ENCODE measurements at places on chromosomes 13 and 19. TPM values are rescaled to one million over a fixed set of nuclear protein-coding genes. Genes with fewer than 3 reads are reported as not detected.

DNA sequence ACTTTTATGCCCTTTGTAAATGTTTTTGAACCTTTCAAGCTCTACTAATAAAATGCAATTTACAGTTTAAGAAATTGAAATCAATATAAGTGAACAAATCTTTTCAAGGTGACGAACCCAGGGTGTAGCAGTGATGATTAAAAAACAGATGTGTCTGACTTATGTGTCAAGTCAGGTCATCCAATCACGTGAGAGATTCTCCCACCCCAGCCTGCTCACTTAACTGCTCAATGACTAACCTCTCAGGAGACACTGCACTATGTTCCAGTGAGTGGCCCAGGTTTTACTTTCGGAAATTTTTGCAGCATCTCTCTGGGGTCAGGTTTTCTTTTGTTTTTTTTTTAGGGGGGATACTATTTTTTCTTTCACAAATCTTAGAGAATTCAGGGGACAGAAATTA is 60.7 kb downstream of the ZNF429 start:
- no peak for DNase-seq

Gene SPHK2
- total RNA-seq: 137 TPM

- no peak for DNase-seq
Observed at GRCh38 chr13:46749951-46750350, 47.0 kb downstream of the ESD start.

Gene CEACAM1
- 0.69 TPM for total RNA-seq

DNA sequence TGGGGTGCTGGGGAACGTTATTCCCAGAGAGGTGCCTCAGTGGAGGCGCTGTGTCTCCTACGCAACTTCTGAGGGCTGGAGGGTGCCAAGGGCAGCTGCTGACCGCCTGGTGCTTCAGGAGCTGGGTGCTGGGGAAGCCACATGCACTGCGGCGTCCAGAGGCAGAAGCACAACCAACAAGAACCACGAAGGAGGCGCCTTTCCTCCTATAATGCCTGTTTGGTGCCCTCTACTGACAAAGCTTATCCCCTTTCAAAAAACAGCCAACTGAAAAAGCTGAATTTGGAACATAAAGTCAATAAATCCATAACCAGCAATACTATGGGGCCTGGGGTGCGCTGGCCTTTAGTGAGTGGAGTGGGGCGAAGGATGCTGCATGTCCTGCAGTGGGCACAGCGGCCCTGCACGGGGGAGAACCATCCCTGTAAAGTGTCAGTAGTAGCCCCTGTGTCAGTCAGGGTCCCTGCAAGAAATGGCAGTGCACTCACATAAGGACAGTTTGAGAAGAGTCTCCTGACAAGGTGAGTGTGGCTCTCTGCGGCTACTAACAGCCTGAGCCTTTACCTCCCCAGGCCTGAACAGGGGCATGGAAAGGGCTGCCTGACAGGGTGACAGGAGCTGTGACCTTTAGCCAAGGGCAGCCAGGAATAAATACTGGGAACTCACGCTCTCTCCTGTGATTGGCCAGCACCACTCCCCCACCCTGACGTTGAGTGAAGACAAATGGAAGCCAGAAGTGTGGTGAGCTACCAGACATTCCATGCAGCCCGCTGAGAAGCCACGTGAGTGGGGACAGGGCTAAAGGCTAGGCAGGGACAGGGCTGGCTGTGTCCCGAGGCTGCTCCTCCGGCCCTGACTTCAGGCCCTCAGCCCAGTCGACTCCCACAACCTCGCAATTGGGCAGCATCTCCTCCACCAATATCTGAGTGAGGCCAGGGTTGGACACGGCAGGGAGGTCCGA is 4.5 kb upstream of the B3GNT8 start:
- no peak for DNase-seq

GRCh38 chr19:15247107-15248014 is 15.1 kb upstream of the EPHX3 start:
- DNase-seq: no peak

- DNase-seq: no peak
Observed at GRCh38 chr19:3964256-3965194, 6.4 kb downstream of the DAPK3 start.

GRCh38 chr13:95535243-95535642 is 17.3 kb upstream of the CLDN10 start:
- no peak for DNase-seq

GRCh38 chr13:55090612-55091011 is 2050.1 kb upstream of the PRR20A start:
- no peak for DNase-seq

GRCh38 chr13:85332615-85333014 is 466.6 kb downstream of the SLITRK6 start:
- no peak for DNase-seq

DNA sequence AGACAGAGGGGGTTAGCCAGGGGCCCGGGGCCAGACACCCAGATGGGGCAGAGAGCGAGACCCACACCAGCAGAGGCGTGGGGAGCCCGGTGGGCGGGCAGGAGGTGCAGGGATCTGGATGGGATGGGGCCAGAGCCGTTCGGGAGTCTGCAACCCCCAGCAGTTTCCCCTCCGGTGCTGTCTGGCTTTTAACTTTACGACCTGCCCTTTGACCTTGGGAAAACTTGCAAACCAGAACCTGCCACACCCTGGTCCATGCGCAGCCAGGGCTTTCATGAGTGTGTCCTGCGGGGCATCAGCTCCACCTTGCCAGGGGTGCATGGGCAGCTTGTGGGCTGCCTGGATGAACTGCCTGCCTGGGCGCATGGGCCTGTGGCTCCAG is 9.8 kb downstream of the JOSD2 start:
- no peak for DNase-seq

- DNase-seq: no peak
Observed at GRCh38 chr13:112637017-112637801, 49.3 kb upstream of the TUBGCP3 start.

Gene RTBDN
- total RNA-seq: not detected

- DNase-seq: no peak
Observed at GRCh38 chr19:38204096-38204495, 19.9 kb downstream of the DPF1 start.

GRCh38 chr13:91725646-91726045 is 327.2 kb downstream of the GPC5 start:
- DNase-seq: no peak

DNA sequence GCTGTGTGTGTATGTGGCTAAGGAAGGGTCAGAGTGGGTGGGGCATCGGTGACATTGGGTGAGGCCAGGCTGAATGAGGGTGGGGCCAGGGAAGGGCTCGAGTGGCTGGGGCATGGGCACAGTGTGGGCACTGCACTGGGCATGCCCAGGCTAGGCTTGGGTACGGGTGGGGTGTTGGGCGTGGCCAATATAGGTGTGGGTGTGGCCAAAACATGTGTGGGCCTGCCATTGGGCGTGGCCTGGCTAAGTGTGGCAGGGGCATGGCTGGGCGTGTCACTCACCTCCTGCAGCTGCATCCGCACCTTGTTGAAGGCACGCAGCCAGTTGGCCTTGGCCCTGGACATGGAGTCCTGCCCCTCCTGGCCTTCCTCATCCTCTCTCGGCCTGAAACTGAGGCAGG is 33.2 kb downstream of the UNC13A start:
- no peak for DNase-seq

GRCh38 chr19:54560881-54561385 is 12.7 kb upstream of the LILRA2 start:
- DNase-seq: no peak

Gene GPR12
- total RNA-seq: not detected

GRCh38 chr13:99258946-99259345 is 767 bp upstream of the GPR18 start:
- no peak for DNase-seq

Gene OR7D2
- total RNA-seq: 1.8 TPM

- DNase-seq: peak; percentile 26
Observed at GRCh38 chr19:32287811-32288227, 57.6 kb upstream of the ZNF507 start.

GRCh38 chr13:59480396-59481259 is 683.1 kb downstream of the DIAPH3 start:
- no peak for DNase-seq

GRCh38 chr13:52383366-52383765 is 22.6 kb downstream of the THSD1 start:
- DNase-seq: no peak

GRCh38 chr13:29125191-29125933 is 305.2 kb downstream of the MTUS2 start:
- DNase-seq: no peak

DNA sequence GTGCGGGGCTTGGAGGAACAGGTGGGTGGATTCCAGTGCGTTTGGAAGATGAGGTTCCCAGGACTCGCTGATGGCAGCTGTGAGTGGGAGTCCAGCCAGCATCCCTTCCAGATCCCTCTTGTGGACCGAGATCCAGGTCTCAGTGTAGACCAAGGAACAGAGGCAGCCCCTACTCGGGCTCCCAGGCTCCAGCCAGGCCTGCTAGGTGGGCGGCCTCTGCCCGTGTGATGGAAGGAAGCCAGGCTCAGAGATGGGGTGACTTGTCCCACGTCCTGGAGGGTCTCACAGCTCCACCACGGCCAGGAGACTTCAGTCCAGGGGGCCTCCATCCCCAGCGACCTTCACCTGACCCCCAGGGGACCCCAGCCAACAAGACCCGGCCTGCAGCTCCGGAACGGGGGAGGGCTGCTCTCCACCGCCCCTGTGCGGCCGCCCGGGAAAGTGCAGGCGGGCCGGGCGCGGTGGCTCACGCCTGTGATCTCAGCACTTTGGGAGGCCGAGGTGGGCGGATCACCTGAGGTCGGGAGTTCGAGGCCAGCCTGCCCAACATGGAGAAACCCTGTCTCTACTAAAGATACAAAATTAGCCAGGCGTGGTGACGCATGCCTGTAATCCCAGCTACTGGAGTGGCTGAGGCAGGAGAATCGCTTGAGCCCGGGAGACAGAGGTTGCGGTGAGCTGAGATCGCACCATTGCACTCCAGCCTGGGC is 729 bp upstream of the MADCAM1 start:
- DNase-seq: peak; percentile 59

DNA sequence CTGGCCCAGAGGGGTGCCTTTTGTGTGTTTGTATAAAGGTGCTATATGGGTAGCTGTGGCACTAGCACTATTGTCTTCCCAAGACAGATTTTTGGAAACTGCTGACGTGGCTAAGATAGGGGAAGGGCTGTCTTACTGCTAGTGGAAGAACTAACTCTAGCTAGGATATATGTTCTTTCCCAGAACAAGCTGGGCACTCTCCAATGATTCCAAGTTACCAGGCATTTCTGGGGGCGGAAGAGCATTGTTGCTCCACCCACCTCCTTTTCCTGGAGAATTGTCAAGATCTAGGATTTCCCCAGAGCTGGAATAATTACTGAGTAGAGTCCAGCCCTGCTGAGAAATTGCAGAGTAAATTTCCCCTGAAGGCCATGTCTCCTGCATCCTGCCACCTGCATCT is 408.3 kb downstream of the KLF5 start:
- no peak for DNase-seq

DNA sequence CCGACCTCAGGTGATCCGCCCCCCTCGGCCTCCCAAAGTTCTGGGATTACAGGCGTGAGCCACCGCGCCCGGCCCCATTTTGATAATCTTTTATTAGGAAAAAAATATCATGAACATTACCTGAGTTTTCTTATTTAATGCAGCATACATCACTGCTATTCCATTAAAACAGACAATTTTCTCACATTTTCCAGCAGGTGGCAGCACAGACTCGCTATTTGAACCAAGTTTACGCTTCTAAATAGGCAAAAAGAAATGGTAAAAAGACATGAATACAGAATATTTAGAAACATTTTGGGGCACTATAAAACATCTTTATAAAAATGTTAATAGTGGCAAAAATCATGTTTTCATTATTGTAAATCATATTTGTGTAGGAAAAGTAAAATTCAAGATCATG is 903.1 kb downstream of the SLITRK6 start:
- peak; percentile 19 for DNase-seq

DNA sequence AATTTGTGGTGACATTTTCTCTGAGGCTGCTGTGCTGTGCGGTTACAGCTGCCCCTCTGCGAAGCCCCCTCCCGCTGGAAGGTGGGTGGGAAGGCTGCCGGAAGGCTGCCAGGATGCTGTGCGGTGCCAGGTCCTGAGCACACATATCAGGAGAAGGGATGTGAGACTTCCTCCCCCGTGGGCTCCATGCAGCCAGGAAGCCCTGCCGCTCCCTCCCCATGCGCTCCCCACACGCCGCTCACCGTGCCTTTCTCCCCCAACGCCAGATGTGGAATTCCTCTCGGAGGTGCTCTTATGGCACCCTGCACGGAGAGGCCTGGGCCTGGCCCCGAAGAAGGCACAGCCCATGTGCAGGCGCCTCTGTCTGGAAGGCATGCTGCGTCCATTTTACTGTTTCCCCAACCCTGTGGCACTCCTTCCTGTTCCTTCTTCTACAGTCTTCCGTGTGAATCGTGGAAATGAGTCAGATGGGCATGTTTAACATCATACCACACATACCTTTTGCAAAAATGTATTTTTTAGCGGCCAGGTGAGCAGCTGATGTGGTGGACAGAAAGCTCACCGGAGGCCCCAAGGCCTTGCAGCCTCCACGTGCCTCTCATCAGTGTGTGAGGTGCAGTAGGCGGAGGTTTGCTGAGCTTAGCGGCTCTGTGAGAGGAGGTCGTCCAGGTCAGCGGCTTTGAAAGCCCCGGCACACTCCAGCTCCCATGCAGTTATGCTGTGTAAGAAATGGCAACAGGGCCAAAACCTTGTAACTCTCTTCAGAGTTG is 88.0 kb downstream of the ATP11A start:
- DNase-seq: no peak

Gene SIGLEC8
- not detected for total RNA-seq

Gene SHANK1
- total RNA-seq: 0.36 TPM

DNA sequence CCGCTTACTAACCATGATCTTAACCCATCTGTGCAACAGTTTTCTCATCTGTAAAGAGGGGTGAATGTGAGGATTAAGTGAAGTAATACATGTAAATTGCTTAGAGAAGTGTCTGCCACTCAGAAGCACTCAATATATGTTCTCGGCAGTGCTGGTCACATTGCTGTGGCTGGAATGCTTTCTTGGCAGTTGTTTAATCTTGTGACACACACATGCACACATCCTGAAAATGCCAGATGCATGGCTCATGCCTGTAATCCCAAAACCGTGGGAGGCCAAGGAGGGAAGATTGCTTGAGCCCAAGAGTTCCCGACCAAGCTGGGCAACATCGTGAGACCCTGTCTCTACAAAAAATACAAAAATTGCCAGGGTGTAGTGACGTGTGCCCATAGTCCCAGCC is 4.9 kb upstream of the DMKN start:
- no peak for DNase-seq

Gene EXOC3L2
- total RNA-seq: not detected

Data from progenitor cell of endocrine pancreas (in vitro differentiated cells).